Skeletal muscle cell (primary cell): ENCODE measurements at places on chromosomes 13 and 19.

DNA sequence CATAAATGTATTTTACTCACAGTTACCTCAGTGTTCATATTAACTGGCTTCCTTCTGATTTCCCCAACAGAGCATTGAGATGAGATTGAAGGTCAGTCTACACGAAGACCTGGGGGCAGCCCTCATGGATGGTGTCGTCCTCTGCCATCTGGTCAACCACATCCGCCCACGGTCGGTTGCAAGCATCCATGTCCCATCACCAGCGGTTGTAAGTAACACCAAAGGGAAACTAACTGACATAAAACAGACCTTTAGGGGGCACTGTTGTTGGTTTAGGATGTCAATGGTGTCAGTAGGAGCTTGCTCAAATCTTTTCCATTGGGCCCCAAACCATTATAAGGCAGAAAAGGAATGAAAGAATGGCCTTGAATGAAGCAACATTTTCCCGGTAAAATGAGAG lies 68.2 kb downstream of the ESD start:
- DNase-seq, result no peak

- DNase-seq, result no peak
These were observed 8.8 kb downstream of the IGFL4 start for GRCh38 chr19:46031781-46032596.

- DNase-seq, result no peak
These were observed 933 bp downstream of the TFPT start for GRCh38 chr19:54114340-54115108.

DNA sequence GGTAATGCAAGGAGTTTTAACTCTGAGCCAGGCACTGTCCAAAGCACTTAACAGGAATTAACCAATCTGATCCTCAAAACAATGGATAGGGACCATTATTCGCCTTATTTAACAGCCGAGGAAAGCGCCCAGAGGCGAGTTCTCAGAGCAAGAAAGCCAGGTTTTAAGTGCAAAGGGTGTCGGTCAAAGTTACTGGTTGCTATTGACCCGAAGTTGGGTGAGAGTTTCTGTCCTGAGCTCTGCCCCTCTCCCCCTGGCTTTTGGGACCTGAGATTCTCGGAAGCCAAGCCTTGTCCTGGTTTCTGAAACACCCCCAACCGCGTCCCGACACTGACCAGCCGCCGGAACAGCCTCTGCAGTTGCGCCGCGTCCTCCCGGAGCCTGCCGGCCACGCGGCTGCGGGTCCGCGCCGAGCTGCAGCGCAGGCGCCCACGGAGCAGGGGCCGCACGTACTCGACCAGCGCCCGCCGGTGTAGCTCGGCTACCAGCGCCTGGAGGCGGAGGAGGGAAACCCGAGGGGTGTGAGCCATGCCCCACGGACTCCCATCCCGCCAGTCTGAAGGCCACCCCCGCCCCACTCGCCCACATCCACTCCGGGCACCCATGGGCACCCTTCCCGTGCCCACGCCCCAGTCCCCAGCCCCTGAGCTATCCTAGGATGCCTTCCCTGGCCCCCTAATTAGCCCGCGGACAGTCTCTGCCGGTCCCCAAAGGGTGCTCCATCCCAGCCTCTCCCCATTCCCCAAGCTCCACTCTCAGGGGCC lies 27.8 kb downstream of the EXOC3L2 start:
- no peak for DNase-seq

DNA sequence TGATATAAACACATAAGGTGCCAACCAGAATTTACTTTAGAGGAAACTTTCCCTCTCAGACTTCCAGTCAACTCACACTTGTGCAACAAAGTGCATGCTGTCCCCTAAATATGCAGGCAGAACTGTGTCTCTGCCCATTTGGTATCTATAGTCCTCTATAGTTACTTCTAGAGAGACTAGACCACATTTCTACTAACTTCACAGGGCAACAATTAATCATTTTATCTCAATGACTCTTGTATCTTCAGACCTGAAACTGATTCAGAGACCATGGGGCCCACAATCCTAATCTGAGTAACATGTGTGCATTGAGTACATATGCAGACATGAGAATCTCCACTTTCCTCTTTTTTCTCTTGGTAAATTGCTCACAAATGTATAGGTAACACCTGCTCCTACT lies 158.1 kb downstream of the ZNF486 start:
- DNase-seq, result no peak

GRCh38 chr13:44385847-44386246 lies 12.2 kb downstream of the SERP2 start:
- no peak for DNase-seq

DNA sequence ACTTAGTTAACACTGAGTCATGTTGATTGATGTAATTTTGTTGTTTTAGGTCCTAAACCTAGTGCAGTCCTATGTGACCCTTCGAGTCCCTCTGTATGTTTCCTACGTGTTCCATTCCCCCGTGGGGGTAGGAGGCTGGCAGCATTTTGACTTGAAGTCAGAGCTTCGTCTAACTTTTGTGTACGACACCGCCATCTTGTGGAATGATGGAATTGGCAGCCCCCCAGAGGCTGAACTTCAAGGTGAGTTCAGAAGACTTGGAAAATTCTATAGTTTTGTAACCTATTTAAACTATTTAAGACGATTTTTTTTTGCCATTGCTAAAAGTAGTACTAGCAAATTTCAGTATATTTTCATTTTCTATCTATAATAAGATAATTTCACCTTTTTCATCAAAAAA lies 117.9 kb downstream of the STOML3 start:
- DNase-seq, result no peak

GRCh38 chr19:7925171-7925851 lies 624 bp downstream of the CTXN1 start:
- DNase-seq, result no peak

- no peak for DNase-seq
These were observed 831 bp downstream of the PGPEP1 start for GRCh38 chr19:18340990-18341868.

- DNase-seq, result no peak
These were observed 17.8 kb downstream of the C2CD4C start for GRCh38 chr19:391207-391557.

DNA sequence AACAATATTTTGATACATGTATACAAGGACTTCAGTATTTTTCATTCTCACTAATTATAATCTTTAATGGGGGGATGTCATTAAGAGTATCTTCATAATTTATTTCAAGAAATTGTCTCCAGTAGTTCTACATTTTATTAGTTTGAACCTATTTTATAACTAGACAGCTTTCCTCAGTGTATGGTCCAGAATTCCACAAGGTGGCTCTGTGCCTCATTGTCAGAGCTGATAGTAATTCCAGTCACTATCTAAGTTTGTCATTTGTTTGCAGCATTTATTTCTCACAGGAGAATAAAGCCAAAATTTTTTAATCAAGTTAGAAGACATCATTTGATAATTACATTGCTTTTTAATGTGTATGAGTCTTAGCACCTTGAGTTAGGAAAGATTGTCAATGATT lies 1633.0 kb upstream of the PCDH20 start:
- DNase-seq, result no peak

GRCh38 chr13:51970349-51970748 lies 40.9 kb downstream of the ATP7B start:
- DNase-seq, result no peak

- peak; percentile 35 for DNase-seq
These were observed 35.7 kb downstream of the TSKS start for GRCh38 chr19:49727217-49728030.

DNA sequence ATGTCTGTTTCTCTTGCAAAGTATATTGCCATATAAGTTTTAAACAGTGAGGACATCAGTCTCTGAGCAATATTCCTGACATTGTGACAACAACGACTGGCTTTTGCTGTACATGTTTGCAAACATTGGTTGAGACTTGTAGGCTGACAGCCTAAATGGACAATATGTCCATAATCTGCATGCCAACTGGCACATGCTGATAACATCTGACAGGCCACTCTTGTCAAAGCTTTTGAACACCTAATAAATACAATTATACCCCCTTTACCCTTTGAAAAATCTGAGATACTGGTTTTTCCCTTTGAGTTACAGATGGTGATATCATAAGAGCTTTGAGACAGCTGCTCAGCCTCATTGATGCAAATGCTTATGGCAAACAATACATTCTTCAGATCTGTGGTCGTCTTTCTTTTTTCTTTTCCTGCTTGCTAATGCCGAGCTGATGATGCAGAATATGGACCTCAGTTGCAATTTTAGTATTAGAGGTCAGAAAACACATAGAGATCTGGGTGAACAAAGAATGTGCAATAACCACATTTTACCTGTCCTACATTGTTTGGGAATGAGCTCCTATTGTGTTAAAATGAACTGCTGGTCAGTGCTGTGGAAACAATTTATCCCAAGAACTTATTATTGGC lies 114.9 kb downstream of the RFC3 start:
- DNase-seq, result no peak

DNA sequence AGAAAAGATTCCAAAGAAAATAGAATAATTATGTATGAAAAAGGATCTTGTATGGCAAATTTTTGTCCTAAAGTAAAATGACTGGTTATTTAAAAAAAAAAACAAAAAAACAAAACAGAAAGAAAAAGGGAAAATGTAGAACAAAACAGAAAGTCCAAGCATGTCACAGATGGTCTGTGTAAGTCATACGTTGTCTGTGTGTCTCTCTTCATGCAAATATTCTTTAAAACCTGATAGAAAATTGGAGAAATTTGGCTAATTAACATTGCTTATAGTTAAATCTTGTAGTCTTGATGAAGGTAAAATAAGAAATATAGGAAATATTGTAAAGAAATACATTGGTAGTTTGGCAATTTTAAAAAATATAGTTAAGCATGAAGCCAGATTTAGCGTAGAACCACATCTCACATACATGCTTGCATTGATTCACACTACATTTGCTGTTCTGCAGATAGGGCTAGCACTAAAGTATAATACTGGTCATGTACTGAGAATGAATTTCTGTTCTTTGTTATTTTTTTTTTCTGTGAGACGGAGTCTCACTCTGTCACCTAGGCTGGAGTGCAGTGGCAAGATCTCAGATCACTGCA lies 58.4 kb downstream of the SPRYD7 start:
- DNase-seq, result no peak

DNA sequence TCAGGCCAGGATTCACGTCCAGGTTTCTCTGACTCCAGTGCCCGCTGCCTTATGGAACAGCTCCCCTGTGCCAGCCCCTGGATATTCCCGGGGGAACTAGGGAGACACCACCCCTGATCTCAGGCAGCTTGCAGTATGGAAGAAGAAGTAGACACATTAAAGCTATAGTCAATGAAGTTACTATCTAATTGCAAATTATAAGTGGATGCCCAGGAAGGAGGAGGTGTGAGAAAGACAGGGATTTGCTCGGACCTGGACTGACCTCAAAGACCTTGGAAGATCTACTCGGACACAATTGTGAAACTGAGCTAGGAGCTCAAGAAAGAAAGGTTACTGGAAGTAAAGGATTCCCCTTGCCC lies 10.4 kb downstream of the SIGLEC11 start:
- DNase-seq, result no peak

DNA sequence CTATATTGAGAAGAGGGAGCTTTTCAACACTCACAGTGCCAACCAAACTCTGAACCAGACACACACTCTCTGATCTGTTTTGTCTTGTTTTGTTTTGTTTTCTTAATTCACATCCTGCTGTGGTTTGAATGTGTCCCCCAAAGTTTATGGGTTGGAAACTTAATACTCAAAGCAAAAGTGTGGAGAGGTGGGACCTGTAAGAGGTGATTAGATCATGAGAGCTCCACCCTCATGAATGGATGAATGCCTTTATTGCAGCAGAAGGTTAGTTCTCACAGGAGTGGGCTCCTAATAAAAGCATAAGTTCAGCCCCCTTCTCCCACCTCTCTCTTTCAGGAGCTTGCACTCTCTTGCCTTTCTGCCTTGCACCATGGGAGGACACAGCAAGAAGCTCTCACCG lies 957.1 kb downstream of the PCDH9 start:
- no peak for DNase-seq

GRCh38 chr19:12034620-12035019 lies 859 bp downstream of the ZNF433 start:
- no peak for DNase-seq

GRCh38 chr19:7559102-7559501 lies 23.6 kb downstream of the PNPLA6 start:
- no peak for DNase-seq

- no peak for DNase-seq
These were observed 20.7 kb downstream of the GAS6 start for GRCh38 chr13:113843063-113843654.

DNA sequence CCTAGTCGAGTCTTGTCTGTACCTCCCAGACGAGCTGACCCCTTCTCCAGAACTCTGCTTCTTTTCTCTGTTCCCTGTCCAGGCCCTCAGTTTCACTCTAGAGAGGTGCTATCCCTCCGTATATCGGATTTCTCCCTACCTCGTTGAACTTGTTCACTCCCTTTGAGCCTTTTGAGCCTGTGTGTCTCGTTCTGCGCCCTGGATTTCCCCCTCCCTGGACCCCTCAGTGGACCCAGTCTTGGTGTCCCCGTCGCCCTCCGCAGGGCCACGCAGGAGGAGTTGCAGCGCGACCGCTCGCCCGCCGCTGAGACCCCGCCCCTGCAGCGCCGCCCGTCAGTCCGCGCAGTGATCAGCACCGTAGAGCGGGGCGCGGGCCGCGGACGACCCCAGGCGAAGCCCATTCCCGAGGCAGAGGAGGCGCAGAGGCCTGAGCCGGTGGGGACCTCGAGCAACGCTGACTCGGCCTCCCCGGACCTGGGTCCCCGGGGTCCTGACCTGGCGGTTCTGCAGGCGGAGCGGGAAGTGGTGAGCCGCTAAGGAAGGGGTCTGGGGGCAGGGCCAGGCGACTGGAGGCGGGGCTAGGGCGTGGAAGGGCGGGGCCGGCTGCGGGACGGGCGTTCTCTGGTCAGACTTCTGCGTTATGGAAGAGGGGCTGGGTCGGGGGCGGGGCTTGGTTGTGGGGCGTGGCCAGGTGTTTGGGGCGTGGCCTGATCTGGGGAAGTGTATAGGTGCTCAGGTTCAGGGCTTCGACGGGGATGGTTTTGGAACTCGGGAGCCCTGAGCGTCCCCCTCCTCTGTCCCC lies 5.5 kb downstream of the EPS8L1 start:
- DNase-seq, result no peak

DNA sequence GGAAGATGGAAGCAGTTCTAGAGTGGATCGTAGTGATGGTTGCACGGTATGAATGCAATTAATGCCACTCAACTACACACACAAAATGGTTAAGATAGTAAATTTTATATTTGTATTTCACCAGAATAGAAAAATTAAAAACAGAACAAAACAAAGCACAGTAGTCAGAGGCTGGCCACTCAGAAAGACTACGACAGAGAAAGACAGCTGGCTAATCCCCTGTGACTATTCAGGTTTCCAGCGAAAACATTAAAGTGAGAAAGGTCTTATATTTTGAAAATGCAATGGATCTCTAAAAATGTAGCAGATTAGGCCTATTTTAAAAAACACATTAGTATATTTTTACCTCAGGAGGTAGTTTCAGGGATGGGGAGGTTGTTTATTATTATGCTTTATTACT lies 131.3 kb upstream of the POSTN start:
- no peak for DNase-seq
